ENCODE measurements at places on chromosomes 3 and 15. TPM values are rescaled to one million over a fixed set of nuclear protein-coding genes. Genes with fewer than 3 reads are reported as not detected.

The TMOD2 gene
- 2.0 TPM for total RNA-seq

The LNP1 gene
- 0.79 TPM for total RNA-seq

The RLBP1 gene
- total RNA-seq, result not detected

The CCNB2 gene
- 98.5 TPM for total RNA-seq

The CCDC80 gene
- 54.4 TPM for total RNA-seq

The ERICH6 gene
- not detected for total RNA-seq

The KCNMB2 gene
- total RNA-seq, result not detected

The KBTBD12 gene
- not detected for total RNA-seq

The NOX5 gene
- 0.41 TPM for total RNA-seq

The MUSTN1 gene
- total RNA-seq, result not detected

The CFAP20DC gene
- 2.5 TPM for total RNA-seq

The GP5 gene
- total RNA-seq, result not detected

The GAP43 gene
- total RNA-seq, result not detected

The CYP1A2 gene
- total RNA-seq, result not detected

The ZKSCAN7 gene
- total RNA-seq, result not detected

The AADACL2 gene
- total RNA-seq, result not detected

The SERPINI2 gene
- total RNA-seq, result not detected

The INSYN1 gene
- total RNA-seq, result 2.2 TPM

The ETV5 gene
- 26.1 TPM for total RNA-seq

The AADAC gene
- total RNA-seq, result 16.3 TPM

The MTFMT gene
- 23.4 TPM for total RNA-seq

The CYP1A1 gene
- total RNA-seq, result 2.1 TPM

The MKRN2OS gene
- total RNA-seq, result not detected
